ENCODE measurements at places on chromosomes 4 and X.

DNA sequence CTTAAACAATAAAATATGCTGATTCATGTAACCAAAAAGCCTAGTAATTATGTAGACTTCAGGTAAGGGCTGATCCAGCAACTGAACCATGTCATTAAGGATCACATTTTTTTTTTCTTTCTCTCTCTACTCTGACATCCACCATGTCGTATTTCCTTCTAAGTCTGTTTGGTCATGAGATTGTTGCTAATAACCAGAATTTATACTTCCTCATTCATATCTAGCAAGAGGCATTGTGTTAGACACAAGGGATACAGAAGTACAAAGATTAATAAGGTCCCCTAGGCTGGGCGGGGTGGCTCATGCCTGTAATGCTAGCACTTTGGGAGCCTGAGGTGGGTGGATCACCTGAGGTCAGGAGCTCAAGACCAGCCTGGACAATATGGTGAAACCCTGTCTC is 24.1 kb downstream of the PHEX start:
- DNase-seq: no peak

DNA sequence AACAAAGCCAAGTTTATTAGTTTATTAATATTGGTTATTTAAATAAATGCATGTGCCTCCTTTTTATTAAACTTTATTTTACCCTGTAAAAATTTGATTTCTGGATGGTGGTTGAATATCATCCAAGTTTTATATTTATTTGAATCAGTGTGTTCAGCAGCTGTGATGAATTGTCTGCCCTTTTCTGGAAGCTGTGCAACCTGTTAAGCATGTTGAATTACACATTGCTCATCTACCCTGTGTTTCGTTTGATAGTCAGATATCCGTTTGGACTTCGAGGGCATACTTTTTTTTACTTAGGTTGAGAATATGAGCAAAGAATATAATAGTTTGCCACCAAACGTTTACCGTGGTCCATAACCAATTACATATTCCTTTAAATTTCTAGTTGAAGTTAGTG is 95.8 kb upstream of the TENM3 start:
- no peak for DNase-seq

DNA sequence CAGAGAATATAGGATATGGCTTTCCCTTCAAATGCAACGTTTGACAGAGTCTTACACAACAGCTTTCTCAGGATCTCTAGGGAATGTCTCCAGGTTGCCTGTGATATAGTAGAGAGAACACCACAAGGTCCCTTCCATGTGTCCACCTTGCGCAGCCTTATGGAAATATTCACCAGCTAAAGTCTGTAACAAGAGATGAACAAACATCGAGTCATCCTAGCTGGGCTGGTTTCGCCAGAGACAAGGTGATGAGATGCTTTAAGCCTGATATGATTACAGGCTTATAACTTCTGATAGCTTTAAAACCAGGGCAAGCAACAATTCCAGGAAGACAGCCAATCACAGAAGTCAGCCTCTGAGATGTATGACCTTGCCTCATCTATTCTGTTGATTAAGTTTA is 83.8 kb downstream of the SEL1L3 start:
- DNase-seq: no peak

DNA sequence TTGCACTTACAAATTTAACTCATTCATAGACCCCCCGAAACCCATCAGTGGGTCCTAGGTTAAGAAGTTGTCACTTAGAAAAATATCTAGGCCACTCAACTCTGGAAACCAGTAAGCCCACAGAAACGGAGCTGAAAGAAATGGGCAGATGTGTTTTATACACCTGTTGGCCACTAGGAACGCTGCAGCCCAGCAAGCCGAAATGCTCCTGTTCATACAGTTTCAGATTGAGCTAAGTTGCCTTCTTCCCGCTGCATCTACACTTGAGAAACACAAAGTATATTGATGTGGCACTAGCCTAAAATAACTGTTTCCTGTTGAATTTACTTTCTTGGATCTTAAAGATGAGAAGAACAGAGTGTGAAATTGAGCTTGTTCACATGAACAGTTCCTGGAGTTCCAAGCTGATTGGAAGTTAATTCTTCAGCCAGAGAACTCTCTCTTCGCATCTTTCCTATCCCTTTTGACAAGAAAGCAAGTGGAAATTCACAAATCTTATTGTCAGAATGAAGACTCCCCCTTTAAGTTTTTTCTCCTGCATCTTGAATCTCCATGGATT is 174.1 kb downstream of the RBMX2 start:
- no peak for DNase-seq

DNA sequence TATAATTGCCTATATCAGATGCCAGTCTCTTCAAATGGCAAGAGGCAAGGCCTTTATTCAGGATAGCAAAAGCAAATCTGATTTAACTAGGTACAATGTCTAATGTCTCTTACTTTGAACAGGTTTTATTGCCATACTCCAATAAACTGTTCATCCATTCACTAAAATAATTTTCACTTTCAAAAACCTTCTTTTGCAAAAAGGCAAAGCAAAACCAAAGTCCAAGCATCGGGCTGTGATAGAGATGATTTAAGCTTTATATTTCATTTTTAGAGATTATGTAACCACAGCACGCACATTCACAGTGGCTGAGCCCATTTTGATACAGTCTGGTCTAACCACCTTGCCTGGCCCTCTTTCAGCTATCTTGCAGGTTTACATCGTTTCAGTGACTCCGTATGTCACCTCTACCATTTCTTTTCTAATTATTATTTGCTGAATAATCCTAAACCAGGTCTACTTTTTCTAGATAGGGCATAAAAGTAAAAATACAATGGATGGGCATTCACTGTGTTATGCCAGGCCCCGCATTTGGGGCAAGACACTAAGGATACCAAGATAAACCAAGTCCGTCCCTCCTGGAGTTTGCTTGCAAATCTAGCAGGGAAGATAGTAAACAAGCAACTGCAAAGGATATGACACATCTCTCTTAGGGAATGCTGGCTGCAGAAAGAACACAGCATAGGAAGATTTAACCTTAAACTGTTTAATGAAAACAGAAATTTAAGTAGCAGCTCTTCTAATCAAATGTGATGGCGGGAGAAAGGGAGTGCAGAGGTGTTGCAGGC is 1.8 kb downstream of the CASP3 start:
- DNase-seq: no peak

DNA sequence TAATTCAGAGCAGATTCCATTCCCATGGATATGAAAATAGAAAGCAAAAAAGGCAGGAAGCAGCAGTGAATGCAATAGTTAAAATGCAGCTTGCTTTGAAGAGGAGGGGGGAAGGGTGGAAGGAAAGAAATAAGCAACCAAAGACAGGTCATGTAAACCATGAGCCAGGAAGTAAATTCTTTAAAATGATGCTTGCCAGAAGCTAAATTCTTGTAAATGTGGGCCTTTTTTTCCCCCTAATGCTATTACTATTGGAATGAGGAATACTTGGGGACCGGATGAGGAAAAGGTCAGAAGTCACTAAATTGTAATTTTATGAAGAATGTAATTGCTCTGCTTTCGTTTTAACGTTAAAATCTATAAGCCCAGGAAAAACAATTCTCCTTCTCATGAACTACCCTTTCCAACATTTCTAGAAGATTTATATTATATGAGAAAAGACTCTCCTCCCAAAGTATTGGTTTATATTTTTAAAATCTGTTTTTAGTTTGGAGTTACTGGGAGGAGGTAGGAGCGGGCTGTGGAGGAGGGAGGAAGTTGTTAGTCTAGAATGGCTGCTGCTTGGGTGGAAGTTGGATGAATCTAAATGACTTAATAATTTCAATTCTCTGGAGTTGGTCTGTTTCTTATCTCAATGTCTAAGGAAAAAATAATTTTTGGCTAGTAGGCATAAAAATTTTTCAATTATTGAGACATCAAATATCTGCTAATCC is 77.6 kb upstream of the PCDH18 start:
- no peak for DNase-seq

GRCh38 chr4:102420563-102421398 is 75.5 kb upstream of the SLC39A8 start:
- DNase-seq: no peak

DNA sequence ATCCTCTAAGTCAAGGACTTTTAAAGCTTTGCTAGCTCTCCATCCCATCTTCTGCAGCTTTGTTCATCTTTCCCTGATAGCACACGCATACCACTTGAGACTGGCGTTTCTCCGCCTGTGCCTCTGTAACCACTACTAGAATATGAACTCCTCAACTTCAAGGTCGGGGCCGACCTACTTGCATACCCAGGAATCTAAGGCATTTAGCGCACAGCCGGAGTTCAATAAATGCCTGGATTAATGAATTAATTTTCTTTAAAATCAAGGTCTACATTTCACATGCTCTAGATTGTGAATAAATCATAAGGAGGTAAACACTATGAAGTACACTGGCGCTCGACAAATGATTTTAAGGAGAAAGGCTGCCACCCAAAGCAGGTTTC is 89.3 kb downstream of the HNRNPD start:
- no peak for DNase-seq

DNA sequence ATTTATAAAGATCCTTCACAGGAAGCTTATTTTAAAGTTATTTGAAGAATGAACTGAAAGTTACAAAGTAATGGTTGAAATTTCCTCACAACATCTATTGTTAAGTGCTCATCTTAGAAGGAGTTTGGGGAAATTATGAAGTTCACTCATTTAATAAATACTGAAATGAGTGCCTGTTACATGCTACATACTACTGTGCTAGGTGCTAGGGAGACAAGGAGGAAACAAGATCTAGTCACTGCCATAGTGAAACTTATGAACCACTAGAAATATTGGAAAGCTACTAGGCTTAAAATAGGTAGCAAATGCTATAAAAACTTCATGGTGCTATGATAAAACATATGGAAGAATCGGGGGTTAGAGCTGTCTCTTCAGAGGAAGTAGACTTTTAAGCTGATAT is 97.1 kb downstream of the JADE1 start:
- DNase-seq: no peak

- DNase-seq: no peak
These were observed 50.9 kb upstream of the ADRA2C start for GRCh38 chr4:3715061-3715854.

GRCh38 chr4:25297528-25298242 is 14.9 kb upstream of the ZCCHC4 start:
- no peak for DNase-seq

DNA sequence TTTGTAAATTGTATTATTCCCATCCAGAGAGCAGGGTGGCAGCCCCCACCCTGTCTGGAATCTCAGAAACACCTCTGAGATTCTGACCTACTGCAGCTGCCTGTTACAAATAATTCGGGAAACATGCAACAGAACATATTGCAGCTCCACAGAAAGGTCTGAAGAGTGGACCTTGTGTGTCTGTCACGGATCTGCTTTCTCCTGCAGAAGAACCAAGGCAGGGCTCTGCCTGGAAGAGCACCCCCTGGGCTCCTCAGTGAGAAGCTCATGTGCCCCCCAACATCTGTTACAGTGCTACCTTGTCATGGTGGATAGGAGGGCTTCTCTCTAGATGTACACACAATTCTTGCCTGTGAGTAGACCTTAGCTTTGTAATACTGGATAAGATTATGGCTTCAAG is 286.6 kb upstream of the GATB start:
- no peak for DNase-seq

- DNase-seq: no peak
These were observed 1.2 kb downstream of the ATP6AP1 start for GRCh38 chrX:154429711-154430110.

- peak; percentile 21 for DNase-seq
These were observed 1.2 kb downstream of the TMSB4X start for GRCh38 chrX:12975991-12976558.

GRCh38 chrX:46838486-46838870 is 1.6 kb downstream of the RP2 start:
- DNase-seq: no peak

DNA sequence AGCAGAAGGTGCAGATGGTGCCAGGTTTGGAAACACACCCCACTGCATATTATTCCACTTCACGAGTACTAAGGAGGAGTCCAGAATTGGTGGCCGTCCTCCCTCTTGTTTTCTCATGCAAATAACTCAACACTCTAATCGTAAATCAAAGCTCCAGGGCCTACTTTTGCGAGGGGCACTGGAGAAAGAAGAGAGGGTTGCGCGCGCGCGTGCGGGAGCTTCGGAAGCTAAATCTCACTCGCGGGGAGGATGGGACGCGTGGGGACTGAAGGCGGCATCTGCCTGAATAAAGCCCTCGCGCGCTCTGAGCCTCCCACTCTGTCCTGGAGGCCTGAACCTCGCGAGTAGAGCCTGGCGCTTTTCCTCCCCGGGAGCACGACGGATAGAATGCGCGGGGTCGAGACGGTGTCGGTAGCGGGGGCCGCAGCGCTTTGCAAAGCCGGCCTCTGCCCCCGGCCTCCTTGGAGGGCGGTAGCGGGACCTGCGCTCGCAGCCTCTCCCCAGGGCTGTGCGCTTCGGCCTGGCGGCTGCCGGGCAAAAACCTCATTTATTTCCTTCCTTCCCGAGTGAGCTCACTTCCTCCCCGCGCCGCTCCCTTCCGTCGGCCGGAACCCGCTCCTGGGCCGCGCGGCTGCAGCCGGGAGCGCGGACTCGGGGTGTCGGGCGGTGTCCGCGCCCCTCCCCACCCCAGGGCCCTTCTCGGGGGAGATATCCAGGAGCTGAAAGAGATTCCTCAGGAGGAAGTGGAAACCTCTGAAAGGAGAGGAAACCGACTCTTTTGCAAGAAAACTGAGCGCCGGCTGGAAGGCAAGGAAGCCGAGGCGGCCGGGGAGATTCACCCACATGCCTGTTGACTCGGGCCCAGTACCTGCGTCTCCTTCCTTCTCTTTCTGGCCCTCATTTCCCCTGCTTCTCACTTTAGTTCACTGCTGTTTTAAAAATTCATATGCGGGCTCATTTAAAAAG is 20.7 kb downstream of the HAND2 start:
- DNase-seq: no peak

DNA sequence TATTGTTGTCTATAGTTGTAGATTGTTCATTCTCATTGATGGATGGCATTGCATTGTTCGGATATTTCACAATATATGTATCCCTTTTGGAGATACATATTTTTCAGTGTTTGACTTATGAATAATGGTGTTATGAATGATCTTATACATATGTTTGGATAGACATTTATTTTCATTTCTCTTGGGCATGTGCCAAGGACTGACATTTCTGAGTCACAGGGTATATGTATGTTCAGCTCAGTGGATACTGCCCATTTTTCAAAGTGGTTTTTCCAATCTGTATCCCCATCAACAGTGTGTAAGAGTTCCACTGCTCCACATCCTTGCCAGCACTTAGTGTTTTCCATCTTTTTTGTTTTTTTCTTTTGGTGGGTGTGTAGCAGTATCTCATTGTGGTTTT is 45.0 kb upstream of the RAB40AL start:
- DNase-seq: no peak

GRCh38 chr4:29553846-29554245 is 1166.3 kb upstream of the PCDH7 start:
- DNase-seq: no peak

- DNase-seq: no peak
These were observed 167.5 kb downstream of the PRKX start for GRCh38 chrX:3545901-3546300.

- DNase-seq: peak; percentile 91
These were observed at the start of gene THAP9 for GRCh38 chr4:82900411-82901182. Gene THAP9, plus strand, starts transcription at chr4:82900735. Its CDS starts 68 bp downstream, at chr4:82900803.

Data from activated naive CD4-positive, alpha-beta T cell (primary cell).